Stimulated activated CD4-positive, alpha-beta T cell treated with anti-CD3 and anti-CD28 coated beads, Interleukin-1b, Interleukin-23, amount 100 ng/mL, for 1 hour (primary cell): ENCODE measurements at places on chromosomes 3 and 15.

GRCh38 chr3:188268336-188268735 is 114.4 kb downstream of the LPP start:
- no peak for DNase-seq

- DNase-seq: no peak
Measured at GRCh38 chr15:27094235-27094634, 123.3 kb downstream of the GABRG3 start.

DNA sequence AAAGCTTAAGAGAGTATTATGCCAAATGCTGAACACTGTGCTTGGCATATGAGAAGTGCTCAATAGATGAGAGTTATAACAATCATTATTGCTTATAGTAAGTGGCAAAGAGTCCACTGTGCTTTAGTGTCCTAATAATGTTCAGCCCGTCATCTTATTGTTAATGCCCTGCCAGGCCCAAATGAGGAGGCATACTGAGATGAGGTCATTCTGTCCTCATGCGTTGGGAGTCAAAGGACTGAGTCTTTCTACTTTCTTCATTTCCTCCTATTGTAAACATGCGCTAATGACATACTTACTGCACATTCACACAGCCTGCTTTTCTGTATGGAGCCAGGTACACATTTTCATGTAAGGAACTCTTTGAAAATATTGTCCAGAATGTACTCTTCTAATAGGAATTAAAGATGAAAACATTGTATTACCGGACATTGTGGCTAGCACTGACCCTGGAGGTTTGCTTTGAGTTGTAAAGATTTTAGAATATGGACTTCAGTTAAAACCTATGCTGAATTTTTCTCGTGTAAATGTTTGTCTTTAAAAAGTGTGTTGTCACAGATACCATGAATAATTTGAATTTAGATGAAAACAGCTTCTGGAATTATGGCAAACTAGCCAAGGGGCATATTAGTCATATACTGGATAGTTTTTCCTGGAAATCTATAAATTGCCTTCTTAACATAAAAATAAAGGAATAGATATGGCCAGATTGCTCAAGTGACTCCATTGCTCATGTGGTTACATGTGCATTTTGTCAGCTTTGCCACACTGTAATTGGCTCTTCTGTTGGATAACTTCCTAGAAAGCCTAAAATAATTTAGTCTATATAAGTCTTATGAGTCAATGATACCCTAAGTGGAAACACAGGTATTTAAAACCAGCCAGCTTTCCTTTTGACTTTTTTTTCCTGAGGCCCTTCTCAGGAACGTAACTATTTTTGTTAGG is 38.3 kb downstream of the KBTBD12 start:
- no peak for DNase-seq

GRCh38 chr3:154794814-154795445 is 285.2 kb upstream of the MME start:
- DNase-seq: no peak

- DNase-seq: no peak
Measured at GRCh38 chr15:56099311-56099710, 105.9 kb upstream of the NEDD4 start.

DNA sequence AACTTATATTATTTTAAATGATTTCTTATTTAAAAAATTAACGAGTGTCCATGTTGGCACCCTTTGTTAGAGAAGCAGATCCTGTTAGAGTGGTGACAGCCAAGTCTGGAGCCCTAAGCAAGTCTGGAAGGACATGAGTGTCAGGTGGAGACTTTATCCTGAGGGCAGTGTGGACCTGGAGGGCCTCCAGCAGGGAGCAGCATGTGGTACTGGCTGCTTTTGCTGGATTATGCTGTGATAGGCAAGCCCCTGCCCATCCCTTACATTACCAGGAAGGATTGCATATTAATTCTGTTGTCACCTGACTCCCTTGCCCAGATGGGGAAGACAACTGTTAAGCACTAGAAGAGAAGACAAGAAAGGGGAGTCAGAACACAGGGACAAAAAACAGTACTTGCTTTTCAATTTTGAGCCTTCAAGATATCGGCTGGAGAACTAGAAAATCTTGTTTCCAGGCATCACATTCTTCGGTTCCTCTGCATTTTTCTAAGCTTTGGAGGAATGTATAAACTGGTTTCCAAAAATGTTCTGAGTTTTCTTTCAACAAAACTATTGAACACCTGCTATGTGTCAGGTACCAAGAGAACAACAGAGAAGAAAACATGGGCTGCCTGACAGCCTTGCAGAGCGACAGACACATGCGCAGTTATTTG is 22.7 kb downstream of the ZNF860 start:
- no peak for DNase-seq

DNA sequence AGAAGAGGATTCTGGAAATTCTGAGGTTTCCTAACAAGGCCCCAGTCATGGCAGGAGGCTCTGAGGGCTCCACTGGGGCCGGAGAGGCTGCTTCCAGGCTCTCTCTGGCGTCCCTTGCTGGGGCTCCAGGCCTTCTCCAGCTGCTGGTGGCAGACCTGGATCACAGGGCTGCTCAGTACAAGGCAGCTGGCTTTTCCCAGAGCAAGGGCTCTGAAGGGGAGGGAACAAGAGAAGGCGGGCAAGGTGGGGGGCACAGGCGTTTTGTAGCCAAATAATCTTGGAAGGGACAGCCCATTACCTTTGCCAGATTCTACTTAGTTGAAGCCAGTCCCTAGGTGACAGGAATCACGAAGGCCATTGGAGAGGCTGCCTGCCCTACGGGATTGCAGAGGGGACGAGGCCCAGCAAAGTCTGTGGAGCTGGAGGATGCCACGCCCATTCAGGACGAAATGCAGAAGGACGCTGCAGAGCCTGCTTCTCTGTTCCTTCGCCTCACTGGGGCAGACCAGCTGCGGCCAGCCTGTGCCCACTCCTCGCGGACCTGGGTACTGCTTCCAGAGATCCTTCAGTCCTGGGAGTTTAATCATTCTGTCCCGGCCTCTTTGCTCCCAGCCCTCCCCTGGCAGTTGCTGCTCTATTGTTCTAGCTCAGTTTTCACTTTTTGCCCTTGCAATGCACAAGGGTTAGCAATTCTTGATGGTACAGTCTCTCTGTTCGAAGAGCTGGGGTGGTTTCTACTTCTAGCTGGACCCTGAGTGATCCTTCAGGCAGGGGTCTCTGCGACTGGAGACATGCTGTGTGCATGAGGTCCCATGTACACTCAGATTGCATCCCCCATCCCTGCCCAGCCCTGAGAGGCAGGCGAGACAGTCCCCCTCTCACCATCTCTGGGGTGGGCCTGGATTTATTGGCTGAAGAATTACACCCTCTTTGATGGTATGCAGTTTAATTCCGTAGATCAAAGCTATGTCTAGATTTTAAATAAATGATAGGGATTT is 149.3 kb upstream of the MEF2A start:
- DNase-seq: no peak

DNA sequence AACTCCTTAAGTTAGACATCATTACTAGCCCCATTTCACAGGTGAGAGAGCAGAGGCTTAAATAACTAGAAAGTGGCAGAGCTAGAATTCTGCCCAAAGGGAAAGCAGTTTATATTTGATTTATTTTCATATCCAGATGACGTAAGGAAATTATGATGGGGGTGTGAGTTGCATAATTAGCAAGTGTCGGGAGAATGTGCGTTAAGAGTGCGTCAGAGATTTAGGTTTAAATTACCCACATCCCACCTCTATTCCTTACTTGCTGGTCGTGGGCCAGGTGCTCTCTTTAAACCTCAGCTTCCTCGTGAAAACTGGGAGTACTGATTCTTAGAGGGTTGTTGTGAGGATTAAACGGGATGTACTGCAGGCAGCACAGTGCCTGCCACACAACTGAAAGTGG is 32.3 kb downstream of the FSTL1 start:
- DNase-seq: no peak

DNA sequence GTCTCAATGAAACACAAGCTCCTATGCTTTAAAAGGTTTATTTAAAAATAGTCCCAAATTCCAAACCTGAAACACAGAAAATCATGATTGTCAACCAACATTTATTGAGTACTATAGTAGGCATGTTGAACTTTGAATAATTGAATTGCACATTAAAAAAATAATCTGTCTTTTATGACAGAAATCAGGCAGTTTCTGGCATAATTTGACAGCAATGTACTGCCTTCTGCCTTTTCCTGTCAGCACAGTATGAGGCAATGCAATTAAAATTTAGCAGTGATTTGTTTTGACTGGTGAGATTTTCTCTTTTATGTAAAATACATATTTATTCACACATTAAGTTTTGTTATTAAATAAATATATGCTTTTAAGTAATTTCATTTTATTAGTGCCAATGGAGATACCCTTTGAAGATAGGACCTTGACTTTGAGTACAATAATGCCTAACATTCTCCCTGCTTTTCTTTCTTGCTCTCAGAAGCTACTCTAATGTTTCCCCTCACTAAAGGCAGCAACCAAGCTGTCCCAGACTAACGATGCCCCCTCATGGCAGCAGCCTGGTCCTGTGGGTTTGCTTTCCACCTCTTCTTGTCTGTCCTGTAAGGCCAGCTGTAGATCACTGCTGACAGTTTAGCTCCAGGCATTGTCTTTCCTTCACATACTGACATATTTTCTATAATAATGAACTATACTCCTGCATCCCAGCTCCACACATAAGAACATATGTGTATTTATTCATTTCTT is 346.7 kb downstream of the IL20RB start:
- DNase-seq: no peak

DNA sequence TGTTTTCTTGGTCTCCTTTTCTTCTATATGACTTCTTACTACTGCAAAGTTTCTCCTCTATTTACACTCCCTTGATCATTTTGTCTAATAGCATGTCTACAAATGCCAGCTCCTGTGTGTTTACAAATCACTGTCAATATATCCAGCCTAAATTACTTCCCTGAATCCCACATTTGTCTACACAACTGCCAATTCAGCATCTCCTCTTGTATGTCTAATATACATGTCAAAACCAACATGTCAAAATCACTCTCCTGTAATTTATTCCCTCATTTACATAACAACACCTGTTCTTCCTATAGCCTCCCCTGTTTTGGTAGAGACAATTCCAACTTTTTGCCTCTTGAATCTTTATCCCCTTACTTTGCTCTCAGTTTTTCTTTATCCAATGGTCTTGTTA is 359.3 kb downstream of the PLOD2 start:
- no peak for DNase-seq

DNA sequence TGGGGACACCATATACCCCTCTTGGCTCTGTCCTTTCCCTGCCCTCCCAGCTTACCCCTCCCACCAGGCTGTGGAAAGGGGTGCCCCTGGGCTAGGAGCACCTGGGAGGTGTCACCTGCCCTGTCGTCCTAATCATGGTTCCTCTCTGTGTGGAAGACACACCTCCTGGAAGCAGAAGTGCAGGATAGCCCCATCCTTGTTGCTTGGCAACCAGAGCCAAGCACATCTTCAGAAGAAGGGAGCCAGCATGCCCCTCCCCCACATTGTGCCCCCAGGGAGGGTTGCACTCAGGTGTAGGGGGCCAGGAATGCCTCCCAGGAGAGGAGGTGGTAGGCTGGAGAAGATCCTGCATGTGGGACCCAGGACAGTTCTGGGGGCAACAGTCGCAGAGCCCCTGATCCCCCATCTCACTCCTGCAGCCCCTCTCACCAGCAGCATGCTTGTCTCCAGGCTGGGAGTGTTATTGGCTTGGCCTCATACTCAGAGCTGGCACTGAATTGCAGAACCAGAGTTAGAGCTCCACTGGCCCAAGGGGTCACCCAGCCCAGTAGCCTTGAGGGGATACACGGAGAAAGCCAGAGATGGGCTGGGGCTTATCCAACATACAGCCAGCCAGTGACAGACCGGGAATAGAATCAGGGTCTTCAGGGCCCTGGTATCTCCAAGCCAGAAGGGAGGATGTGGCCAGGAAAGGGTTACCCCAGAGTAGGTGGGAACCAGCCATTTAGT is 8.4 kb downstream of the RAB6B start:
- DNase-seq: no peak
